ENCODE measurements at places on chromosomes 5 and 9. TPM values are rescaled to one million over a fixed set of nuclear protein-coding genes. Genes with fewer than 3 reads are reported as not detected.

DNA sequence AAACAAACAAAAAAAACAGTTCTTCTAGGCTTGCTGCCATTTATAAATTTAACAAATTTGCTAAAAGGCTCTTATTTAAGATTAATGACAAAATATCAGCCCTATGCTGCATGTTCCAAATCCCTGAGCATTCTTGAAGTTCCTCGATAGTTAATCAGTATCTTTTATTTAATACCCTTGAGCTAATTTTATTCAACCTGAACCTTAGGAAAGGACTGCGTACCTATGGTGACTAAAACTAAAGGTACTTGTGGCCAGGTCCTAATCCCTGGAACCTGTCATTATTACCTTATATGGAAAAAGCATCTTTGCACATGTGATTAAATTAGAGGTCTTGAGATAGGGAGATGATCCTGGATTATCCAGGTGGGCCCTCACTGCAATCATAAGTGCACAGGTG, 10.5 kb upstream of the INIP start:
- DNase-seq: no peak
- no peaks in the 10 kb centered on the region for H3K4me1 ChIP-seq
- H3K27ac ChIP-seq: no peak overlapping the region
- no peaks in the 10 kb centered on the region for H3K27me3 ChIP-seq

DNA sequence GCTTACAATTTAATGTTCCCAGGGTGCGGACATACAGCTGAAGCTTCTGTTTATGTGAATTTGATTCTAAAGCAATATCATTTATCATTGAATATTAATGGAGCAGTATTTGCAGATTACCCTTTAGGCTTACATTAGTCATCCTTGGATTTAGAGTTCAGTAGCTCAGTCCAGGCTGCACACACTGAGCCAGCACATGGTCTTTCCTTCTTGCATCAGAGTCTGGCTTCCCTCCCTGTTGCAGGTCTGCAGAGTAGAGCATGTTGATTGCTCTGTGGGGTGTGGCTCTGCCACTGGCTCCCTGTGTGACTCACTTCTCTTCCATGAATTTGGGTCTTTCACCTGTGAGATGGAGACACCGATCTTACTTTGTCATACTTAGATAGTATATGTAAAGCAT, 36.8 kb downstream of the NSG2 start:
- no peaks in the 10 kb centered on the region for H3K27me3 ChIP-seq
- H3K27ac ChIP-seq: no peak overlapping the region
- no peak overlapping the region for H3K4me3 ChIP-seq
- H3K36me3 ChIP-seq: no peaks in the 10 kb centered on the region

DNA sequence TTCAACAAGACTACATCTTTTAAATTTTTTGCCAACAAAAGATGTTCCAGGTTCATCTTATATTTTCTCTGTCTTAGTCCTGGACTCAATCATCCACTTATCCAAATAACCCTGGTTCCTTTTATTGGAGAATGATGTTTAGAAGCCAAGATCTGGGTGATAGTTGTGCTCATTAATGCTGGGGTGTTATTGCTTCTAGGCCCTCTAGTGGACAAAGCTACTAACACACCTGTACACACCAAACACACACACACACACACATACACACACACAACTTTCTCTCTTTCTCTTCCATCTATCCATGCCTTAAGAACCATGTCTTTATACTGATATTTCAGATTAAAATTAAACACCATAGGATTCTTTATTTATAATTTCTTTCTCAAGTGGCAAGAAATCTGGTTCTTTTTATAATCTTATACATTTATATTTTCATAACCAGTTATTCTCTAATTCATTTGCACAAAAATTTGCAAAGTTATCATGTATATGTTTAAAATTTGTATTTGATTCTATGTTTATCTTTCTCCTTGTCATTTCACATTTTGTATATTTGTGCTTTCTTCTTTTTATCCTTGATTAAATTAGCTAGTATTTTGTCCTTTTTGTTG, 179.1 kb upstream of the SMIM23 start:
- no peaks in the 10 kb centered on the region for H3K27me3 ChIP-seq
- DNase-seq: no peak
- no peak overlapping the region for H3K27ac ChIP-seq
- H3K36me3 ChIP-seq: no peaks in the 10 kb centered on the region

GRCh38 chr9:93108291-93109041, 12.4 kb downstream of the CARD19 start:
- H3K27ac ChIP-seq: no peak overlapping the region
- DNase-seq: no peak
- peaks cover 5% of the 10 kb centered on the region for H3K4me1 ChIP-seq
- H3K27me3 ChIP-seq: no peaks in the 10 kb centered on the region

The PRDM9 gene
- not detected for total RNA-seq

Measured in esophagus squamous epithelium (tissue), 5 donors.